NT2/D1 (cell line): ENCODE measurements at places on chromosomes 12 and 14.

GRCh38 chr12:42960087-42960527 lies 370.6 kb upstream of the PRICKLE1 start:
- DNase-seq = no peak

GRCh38 chr12:64181430-64182291 lies 40.4 kb downstream of the KICS2 start:
- DNase-seq = no peak

DNA sequence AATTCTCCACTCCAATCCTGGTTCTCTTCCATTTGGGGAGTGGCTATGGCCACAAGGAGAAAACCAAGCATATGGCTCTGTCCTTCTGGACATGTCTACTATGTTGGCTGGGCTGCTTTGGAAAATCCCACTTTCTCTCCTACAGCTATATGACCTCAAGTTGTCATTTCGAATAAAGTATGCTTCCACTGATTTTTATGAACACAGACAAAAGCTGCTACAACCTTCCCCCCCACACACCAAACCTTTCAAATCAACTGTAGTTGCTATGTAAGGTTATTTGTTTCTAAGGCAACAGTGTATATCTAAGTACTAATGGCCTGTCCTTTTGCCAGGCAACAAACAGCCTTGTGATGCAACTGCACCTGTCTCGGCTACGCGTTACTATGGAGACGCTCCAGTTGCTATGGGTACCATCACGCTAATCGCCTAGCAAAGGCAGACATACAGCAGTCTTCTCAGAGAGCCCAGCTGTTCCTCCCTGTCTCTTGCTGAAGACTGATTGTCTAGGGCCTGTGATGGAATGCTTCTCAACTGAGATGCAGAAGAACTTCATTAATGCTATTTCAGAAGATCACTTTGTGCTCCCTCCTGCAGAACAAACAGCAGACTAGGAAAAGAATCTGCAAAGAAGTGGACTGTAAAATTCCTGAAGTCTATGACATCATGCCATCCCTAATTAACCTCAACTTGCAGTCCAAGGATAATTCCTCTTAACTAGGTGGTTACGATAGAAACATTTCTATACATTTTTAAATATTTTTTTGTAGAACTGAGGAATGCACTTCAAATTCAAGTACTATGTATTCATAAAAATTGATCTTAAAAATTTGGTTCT lies 67.6 kb downstream of the FOXN3 start:
- DNase-seq = peak; percentile 56

DNA sequence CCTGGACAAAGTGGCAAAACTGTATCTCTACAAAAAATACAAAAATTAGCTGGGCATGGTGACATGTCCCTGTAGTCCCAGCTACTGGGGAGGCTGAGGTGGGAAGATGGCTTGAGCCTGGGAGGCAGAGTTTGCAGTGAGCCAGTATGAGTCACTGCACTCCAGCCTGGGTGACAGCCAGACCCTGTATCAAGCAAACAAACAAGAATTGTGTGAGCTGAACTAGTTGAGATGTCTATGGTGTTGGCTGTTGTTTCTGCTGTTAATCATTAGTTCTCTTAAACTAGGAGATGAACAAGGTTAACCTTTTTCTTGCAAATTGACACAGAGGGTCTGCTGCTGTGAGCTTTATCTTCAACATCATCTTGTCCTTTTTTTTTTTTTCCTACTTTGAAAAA lies 23.6 kb downstream of the RASSF3 start:
- DNase-seq = no peak

DNA sequence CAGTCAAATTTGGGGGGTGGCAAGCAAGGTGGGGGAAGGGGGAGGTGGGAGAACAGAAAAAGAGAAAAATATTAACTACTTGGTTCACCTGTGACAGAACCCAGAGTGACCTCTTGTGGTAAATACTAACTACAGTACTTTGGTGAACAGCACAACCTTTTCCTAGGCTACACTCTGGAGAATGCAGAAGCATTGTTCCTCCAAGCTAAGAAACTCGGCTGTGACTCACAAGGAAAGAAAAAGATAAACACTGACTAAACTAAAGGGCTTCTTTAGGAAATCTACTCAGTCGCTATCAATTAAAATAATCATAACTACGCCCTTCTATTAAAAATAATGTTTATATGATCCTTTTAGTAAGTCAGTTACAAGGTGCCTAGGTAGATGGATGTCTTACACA lies 5.4 kb downstream of the KCNH5 start:
- peak; percentile 44 for DNase-seq

DNA sequence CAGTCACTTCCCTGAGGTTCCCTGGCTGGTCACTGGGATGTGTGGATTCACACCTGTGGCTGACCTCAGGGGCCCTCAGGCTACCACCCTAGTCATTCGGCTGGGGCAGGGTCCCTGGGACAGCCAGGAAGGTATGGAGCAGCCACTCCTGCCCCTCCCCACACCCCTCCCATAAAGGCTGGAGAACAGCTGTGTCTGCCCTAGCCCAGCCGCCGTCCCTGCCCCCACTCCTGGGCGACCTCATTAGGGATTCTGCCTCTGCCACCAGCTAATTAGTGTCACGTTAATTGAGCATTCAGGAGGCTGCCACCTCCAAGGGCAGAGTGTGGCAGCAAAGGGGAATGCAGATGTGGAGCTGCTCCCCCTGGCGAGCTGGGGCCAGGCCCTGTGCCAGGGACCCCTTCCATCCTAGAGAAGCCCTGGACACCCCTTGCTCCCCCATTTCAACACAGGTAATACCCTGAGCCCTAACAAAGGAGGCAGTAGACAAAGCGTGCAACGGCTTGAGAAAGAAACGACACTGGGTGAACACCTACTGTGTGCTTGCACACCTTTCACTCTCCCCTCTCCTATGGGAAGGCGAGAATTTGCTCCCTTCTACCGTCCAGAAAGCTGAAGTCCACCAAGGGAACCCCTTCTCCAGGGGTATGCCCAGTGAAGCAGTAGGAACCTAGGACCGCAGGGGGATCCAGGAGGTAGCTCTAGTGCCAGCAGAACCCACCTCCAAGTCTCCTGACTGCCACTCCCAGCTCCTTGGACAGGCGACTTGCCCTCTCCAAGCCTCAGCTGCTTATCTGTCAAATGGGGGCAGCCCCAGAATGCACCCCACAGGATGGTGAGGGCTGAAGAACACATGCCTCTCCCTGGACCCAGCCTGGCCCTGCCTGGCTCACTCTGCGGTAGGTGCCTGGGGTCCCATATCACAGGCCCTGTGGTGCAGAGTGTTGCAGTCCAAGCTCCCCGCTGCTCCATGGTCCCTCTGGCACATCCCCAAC lies 45.1 kb downstream of the FAM222A start:
- no peak for DNase-seq

DNA sequence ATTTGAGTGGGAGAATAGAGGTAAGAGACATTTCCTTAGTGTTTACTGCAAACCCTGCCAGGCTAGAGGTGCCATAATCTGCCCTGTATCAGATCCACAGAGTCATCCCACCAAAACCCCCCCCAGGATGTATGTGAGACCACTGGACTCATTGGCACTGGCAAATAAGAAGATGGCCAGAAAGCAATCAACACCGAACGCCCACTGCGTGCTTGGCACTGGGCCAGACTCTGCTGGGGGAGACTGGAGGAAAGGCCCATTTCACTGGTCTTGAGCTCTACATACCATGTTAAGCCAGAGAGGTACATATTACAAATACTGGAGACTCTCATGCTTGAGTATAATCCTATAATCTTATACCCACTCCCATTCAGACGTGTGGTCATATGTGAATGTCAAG lies 44.0 kb downstream of the SMUG1 start:
- DNase-seq = no peak

DNA sequence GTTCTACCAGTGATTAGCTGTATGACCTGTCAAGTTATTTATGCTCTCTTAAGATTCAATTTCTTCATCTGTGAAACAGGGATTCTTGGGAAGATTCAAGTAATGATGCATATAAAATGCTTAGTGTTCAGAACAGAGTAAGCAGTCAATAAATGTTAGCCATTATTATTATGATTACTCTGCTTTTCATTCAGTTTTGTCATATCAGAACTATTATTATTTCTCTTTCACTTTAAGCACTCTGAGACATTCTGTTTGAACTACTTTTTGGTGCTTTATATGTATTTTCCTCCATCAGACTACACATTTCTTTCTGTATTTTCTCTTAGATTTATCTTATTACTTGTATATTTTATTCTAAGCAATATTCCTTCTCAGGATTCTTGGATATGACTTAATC lies 81.2 kb downstream of the CFAP54 start:
- DNase-seq = no peak

DNA sequence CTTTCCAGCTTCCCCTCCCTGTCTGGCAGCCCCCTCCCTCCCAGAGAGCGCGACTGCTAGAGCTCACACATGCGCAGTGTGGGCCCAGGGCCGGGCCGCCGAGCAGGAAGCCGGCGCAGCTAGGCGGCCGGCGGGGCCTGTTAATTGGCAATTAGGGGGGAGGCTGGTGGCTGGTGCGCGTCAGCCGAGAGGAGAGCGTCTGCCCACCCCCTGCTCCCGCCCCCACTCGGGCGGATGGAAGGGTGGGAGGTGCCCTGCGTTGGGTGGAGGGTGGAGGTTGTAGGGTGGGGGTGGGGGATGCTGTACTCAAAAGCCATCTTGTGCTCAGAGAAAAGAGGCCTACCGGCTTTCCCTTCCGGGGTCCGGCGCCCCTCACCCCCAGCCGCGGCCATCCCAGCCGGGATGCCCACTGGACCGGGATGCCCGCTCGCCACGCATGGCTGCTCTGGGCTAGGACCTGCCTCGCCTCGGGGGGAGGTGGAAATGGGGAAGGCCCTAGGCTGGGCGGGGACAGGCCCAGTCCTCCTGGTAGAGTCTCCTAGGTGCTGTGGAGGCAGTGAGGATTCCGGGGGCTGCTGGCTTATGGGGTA lies 9.2 kb downstream of the HOXC8 start:
- DNase-seq = no peak

GRCh38 chr14:101350021-101350420 lies 211.3 kb upstream of the DIO3 start:
- DNase-seq = no peak

- DNase-seq = no peak
These were observed 152.4 kb downstream of the VRK1 start for GRCh38 chr14:96949594-96949993.
